Activated CD8-positive, alpha-beta memory T cell treated with anti-CD3 and anti-CD28 coated beads for 4 hours (primary cell): ENCODE measurements at places on chromosomes 7 and 10.
A peak's percentile ranks its signal among the peaks of the same experiment; 100 is the strongest.

GRCh38 chr10:8211631-8212030 lies 157.1 kb downstream of the GATA3 start:
- no peak for DNase-seq

DNA sequence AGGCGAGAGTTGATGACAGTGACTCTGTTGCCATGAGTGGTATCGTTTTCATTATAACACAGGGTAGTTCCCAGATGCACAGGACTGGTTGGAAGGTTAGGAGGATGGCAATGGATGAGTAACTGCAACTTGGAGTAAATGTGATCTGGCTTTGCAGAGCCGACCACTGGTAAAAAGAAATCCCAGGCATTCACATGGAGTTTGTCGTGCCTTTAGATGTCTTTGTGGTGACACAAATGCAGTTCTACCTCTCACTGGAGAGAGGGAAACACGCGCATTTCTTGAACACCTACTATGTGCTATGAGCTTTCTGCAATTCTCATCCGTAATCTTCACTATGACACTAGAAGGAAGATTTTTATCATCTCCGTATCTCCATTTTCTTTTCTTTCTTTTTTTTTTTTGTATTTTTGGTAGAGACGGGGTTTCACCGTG lies 1.7 kb upstream of the MNX1 start:
- DNase-seq = no peak

- no peak for DNase-seq
Measured at GRCh38 chr10:61828788-61829187, 72.7 kb upstream of the ARID5B start.

GRCh38 chr10:3774814-3775695 lies 10.0 kb downstream of the KLF6 start:
- no peak for DNase-seq

DNA sequence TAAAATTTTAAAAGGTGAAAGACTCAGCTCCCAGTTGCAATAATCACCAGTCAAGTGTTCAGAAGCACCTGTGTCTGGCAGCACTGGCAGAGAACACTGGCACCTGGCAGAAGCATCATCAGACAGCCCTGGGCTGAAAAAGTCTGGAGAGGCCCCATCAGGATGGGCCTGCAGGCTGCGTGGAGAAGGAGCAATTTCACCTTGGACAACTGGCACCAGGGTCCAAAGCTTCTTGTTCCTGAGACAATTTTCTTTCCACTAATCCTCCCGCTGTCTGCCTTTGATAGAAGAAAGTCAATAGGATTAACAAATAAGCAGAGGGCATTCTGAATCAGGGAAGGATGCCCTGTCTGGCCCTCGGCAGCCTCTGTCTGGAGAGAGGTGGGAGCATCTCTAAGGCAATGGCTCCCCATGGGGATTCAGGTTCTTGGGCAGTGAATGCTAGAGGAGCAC lies 6.5 kb downstream of the COBL start:
- DNase-seq = no peak

DNA sequence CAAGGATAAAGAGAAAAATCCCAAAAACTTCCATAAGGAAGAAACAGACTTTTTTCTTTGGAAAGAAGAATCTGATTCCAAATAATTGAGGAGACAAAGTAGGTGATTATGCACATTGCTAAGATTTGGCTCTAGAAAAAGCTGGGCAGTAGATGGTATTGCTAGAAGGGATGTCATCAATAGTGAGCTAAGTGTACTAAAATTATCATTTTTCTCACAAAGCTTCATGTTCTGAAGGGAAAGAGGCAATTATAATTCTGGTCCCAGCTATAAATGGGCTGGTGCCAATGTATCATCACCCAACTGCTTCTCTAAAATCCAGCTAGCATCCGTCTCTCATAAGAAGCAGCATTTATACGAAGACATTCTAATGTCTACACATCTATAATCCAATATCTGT lies 23.9 kb downstream of the STEAP1 start:
- no peak for DNase-seq

- DNase-seq = no peak
Measured at GRCh38 chr7:4612939-4613841, 68.9 kb upstream of the FOXK1 start.

GRCh38 chr10:58152673-58153263 lies 114.9 kb downstream of the IPMK start:
- no peak for DNase-seq

GRCh38 chr7:136294977-136295376 lies 317.8 kb upstream of the MTPN start:
- DNase-seq = no peak

GRCh38 chr7:104127204-104127603 lies 80.6 kb downstream of the ORC5 start:
- no peak for DNase-seq

DNA sequence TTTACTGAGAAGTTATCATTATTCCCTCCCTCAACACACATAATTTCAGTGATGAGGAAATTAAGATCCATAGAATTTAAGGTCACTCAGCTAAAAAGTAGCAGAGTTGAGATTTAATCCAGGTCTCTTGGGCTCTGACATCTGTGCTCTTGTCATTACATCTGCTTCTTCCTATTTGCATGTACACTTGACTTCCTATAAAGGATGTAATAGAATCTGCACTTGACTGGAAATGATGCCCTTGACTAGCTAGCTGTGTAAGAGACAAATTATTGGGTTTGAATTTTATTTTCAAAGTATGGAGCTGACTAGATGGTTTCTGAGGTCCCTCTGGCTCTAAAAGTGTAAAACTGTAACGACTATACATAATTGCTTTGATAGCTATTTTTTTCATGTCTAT lies 59.5 kb downstream of the AGK start:
- no peak for DNase-seq

DNA sequence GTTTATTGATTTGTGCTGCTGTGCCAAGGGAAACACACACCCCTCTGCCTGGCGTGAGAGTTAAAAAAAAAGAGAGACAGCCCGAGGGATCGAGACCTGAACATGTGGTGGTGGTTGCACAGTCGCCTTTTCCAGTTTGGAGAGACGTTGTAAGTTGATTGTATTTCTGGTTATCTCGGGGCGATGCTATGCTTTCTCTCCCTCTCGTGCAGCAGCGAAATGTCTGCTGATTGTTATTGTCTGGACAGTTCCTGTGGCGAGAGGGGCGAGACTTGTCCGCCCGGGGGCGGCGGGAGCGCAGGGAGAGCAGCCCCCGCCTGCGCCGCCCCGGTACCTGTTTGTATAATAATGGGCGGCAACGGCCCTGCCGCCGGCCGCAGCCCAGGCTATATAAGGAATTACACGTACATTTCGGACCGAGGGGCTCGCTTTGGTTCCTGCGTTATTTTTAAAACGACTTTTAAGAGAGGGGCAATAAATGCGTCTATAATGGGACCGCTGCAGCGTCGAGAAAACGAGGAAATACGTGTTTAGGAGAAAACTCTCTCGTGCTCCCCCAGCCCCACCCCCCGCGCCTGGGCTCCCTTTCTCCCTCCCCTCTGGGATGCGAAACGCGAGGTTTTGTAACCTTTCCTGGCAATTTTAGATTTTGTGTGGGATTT lies 1.7 kb downstream of the ZEB1 start:
- no peak for DNase-seq

DNA sequence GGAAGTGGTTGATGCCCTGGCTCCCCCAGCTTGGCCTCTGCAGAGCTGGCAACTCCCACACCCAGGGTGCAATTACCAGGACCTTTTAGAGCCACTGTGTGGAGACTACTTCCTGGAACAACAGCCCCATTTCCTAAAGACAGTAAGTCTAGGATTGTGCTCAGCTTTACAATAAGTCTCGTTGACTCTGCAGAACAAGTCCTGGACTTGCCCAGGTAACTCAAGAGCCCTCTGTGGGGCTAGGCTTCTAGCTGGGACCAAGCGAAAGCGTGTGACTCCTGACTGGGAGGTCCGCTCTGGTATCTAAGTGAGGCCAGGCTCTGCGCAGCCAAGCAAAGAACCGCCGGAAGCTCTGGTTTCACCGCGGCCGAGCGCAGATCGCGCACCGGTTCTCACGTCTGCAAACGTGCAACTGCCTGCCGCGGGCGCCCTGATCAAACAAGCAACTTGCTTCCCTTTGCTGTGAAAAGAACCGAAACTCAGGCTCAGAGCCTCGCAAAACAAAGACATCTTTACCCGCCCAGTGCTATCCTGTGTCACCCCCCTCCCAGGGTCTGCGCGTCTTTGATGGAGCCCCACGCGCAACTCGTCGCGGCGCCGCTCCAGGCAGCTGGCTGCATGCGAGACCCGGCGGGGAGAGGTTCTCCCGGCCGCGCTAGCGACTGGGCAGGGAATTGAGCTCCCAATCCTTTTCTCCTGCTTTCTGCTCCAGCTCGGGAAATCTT lies 4.4 kb upstream of the PDLIM1 start:
- DNase-seq = peak; percentile 17

- DNase-seq = no peak
Measured at GRCh38 chr10:132724446-132724845, 61.5 kb downstream of the NKX6-2 start.

- no peak for DNase-seq
Measured at GRCh38 chr7:100825751-100826513, 1.4 kb downstream of the EPHB4 start.

DNA sequence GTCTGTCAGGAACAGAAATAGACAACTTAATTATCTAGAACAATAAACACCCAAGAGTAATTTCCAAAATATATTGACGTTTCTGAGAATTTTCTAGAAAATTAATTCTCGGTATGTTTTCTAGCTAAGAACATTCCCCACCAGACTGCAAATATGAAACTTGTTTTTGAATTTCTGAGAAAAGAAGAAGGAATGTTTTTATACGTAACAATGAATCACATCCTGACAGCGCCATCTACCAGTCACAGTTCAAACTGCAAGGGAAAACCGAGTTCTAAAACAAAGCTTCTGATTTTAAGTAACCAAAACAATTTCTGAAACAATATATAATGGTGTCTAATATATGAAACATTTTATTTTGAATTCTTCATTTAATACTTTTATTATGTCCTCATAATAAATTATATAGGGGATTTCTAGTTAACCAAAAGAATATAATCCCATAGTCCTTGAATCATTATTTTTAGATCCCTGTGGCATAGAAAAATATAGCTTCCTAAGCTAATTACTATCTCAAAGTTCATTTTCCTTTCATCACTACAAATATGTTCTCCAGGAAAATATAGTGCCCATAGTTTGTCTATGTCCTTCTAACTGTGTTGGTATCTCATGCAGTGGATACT lies 34.5 kb upstream of the MEOX2 start:
- no peak for DNase-seq
